ENCODE measurements at places on chromosomes 11 and 22.

- no peak for DNase-seq
Measured at GRCh38 chr11:32332990-32333319, 102.4 kb downstream of the WT1 start.

- no peak for DNase-seq
Measured at GRCh38 chr11:66188580-66188979, 79.9 kb upstream of the RAB1B start.

- peak; percentile 86 for DNase-seq
Measured at GRCh38 chr22:49962012-49962750, 1.6 kb downstream of the PIM3 start.

DNA sequence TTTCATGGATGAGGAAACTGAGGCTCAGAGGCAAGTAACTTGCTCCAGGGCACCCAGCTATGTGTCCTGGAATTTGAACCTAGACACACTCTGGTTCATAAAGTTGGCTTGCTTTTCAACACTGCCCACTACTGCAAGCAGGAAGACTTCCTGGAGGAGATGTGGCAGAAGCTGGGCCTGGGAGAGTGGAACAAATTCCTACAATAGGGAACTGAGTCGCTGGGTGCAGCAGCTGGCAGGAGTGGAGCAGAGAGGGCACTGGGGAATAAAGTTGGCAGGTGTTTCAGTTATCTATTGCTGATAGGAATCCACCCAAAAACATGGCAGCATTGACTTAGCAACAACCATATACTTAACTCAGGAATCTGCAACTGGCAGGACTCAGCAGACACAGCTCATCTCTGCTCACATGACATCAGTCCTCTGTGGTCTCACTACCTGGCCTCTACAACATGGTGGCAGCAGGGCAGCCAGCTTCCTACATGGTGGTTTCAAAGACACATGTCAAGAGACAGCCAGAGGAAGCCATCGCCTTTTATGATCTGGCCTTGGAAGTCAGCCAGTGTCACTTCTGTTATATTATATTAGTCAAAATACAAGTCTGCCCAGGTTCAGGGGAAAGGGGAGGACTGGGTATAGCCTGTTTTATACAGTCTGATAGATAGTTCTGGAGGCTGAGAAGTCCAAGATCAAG, 10.6 kb upstream of the CARD10 start:
- peak; percentile 28 for DNase-seq

- DNase-seq = no peak
Measured at GRCh38 chr11:60788401-60789125, 3.4 kb downstream of the MS4A10 start.

DNA sequence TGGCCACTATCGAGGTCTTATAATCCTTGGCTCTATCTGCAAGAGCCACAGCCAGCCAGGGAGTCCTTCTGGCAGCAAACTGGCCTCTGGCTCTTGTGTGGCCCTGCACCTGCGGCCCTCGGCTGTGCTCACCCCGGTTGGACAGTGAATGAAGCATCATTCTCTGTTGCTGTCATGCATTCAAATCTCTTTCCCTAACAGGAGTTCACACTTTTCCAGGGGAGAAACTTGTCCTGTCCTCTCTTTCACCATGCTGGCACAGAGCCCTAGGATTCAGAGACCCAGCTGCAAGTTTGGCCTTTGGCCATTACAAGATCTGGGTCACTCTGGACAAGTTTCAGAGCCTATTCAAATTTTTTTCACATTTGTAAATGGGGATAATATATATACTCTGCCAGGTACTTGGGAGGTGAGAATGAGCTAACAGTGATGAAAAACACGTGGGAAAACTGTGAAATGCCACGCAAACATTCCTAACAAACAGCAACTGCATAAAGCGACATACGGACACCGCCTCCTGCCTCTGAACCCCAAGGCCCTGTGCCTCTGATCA, 34.2 kb downstream of the TMEM184B start:
- no peak for DNase-seq

DNA sequence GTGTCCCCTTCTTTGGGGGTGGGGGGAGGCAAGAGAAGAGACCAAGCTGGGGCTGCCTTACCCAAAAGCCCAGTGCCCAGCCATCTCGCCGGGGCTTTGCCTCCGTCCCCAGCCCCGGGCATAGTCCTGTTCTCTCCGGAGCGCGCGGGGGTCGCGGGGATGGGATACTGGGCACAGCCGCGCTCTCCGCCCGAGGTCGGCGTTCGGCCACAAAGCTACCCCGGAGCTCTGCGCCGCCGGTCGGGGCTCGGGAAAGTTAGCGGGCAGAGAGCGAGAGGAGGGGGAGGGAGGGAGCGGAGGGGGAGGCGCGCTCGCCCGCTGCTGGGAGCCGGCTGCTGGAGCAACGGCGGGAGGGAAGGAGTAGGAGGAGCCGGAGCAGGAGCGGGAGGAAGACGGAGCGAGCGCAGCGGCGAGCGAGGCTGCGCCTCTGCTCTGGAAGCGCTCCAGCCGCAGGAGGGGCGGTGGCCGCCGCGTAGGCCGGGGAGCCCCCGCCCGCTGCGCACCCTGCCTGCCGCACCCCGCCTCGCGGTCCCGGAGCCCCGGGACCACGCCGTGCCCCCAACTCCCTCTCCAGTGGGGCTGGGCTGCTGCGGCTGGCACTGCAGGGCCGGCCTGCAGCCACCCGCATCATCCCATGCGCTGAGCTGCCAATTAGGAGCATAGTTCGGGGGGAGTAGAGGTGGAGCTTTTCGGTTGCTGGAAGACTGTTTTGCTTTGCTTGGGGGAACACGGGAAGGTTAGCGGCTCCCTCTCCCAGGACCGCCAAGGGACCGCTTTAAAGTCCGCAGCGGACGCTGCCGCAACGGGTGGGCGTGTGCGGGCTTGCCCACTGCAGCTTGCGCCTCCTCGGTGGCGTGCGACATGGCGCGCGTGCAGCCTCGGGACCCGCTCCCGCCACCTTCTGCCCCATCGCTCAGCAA, at the start of gene SCN4B:
Gene SCN4B (minus strand): TSS at position 272 of the 920 bp plus-strand sequence. CDS start 150 bp downstream, at position 122.
- DNase-seq = no peak

All from activated CD4-positive, alpha-beta T cell treated with anti-CD3 and anti-CD28 coated beads, Interleukin-10, Interleukin-2, amounts not matched to agents 100 ng/mL and 50 ng/mL, durations not matched to agents 16 hours and 8 hours (primary cell).